ENCODE measurements at places on chromosomes 7 and 10.

- DNase-seq = no peak
These were observed 422.8 kb upstream of the ZMIZ1 start for GRCh38 chr10:78645975-78646374.

DNA sequence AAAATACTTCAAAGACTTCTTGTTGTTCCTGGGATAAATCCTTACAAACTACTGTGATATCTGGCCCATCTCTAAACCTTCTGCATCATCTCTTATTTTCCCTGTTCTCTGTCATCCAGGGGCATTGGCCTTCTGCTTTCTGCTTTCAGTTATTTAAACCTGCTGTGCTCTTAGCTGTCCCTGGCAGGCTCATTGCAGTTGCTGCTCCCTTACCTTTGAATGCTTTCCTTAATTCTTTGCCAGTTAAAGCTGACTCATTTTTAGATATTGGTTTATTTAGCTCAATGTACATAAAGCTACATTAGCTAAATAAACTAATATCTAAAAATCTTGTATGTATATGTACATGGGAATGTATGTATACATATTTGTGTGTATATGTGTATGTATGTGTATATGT is 40.6 kb upstream of the CD36 start:
- DNase-seq = no peak

GRCh38 chr7:85172530-85172941 is 14.3 kb downstream of the SEMA3D start:
- no peak for DNase-seq

- no peak for DNase-seq
These were observed 15.2 kb downstream of the GPR85 start for GRCh38 chr7:113071465-113071864.

- DNase-seq = peak; percentile 25
These were observed 204.6 kb downstream of the ARHGAP21 start for GRCh38 chr10:24518981-24519597.

- no peak for DNase-seq
These were observed 615 bp downstream of the THAP5 start for GRCh38 chr7:108568801-108569380.

DNA sequence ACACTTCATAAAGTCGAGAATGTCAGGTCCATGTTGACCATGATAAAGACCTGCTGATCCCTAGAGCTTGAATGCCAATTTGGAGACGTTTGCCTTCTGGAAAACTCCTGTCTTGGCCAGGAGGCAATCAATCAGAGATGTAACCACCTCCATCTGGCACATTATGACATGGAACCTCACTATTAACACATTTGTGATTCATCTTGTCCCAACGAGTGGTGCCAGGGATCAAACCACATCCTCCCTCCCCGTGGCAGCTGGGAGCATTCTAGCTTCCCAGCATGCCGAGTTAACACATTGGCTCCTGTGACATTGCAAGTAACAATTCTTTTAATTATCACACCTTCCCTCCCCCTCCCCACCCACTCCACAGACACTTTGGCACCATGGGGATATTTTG is 84.0 kb upstream of the PPP1R17 start:
- DNase-seq = no peak

- no peak for DNase-seq
These were observed 19.6 kb upstream of the TLX1 start for GRCh38 chr10:101111547-101111946.

- peak; percentile 12 for DNase-seq
These were observed 3.5 kb upstream of the MGAM start for GRCh38 chr7:141992156-141992555.

- no peak for DNase-seq
These were observed 35.1 kb upstream of the ZNF273 start for GRCh38 chr7:64867863-64868440.
